ENCODE measurements at places on chromosomes 7 and 10.

- DNase-seq = no peak
Measured at GRCh38 chr7:102916881-102917280, 4.1 kb downstream of the LRRC17 start.

GRCh38 chr10:58318346-58318745 is 16.5 kb upstream of the UBE2D1 start:
- peak; percentile 9 for DNase-seq

GRCh38 chr7:107953265-107953923 is 49.6 kb downstream of the LAMB1 start:
- DNase-seq = no peak

- DNase-seq = no peak
Measured at GRCh38 chr7:50119815-50120637, 27.0 kb upstream of the ZPBP start.

GRCh38 chr10:87799860-87800259 is 18.2 kb downstream of the ATAD1 start:
- DNase-seq = no peak

DNA sequence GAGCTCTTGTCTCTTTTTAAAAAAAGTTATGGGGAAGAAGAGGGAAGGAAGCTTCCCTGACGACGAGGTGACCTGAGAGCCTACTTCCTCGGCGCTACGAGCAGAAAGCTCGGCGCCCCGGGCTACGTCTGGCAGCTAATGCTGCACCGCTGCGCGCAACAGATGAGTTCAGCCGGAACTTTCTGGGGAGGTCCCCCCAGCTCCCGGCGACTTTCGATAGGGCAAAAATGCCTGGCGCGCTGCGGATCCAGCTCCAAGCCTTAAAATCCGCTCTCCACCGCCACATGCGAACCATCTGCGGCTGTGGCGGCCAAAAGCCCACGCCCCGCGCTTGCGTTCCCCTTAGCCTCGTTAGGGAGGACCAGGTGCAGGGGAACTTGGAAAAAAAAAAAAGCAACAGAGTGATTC is 621 bp downstream of the P4HA1 start:
- no peak for DNase-seq

GRCh38 chr10:72306215-72306760 is 32.6 kb downstream of the DDIT4 start:
- DNase-seq = no peak

DNA sequence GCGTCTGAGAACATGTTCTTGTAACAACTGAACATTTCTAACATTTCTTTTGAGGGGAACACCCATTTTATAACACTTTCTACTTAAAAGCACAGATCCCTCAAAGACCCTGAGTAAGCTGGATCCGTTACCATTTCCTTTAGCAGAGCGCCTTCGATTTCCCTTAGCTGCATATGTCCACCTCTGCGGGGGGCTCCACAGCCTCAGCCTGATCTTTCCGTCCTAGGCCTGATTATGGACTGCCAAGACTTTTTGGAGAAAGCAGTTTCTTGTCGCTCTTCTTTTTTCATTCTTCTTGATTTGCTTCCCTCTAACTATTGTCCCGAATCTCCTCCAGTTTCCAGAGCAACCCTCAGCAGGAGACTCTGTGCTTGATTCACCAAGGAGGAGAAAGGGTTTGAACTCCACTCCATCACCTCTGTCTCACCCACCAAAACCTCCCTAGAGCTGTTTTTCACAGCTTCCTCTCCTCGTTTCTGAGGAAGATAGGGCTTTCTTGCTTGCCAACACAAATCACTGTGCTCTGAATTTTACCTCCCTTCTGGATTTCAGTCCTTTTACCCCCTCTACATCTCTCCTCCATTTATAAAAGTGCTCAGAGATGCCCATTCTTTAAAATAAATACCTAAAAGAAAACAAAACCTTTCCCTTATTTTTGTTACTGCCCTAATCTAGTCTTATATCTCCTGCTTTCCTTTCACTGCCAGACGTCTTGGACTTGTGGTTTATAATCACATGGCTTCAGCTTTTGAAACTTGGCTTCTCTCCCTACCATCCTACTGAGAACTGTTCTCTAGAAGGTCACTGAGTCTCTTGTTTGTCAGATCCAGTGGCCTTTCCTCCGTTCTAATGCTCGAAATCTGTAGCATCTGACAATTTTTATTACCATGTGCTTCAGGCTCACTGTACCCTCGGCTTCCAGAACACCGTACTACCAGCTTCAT is 30.5 kb upstream of the ZRANB1 start:
- DNase-seq = peak; percentile 58

DNA sequence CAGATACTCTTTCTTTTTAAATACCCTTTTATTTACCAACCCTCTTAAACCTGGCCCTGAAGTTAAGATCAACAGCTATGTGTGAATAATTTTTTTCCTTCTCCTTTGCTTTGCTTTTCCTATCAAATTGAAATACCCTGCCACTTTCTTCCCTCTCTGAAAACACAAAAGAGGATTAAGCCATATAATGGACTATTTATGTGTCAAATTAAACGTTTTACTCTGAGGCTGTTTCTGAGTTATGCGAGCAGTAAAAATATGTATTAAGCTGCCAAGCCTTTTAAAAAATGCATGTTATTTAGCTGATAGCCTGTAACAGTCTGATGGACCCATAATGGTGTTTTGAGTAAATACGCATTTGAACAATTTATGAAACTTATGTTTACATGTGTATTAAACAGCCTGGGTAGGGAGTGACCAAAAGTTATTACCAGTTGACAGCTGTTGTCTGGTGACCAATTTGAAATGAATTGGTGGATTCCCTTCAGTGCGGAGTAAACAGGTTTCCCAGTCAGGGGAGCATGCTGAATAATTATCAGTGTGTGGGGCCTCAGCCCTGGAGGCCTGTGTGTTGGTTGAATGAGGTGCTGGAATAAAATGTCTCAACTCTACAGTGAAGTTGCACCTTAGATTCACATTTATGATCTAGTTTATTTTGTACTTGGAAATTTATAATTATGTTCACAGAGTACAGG is 89.6 kb downstream of the AUTS2 start:
- DNase-seq = no peak

DNA sequence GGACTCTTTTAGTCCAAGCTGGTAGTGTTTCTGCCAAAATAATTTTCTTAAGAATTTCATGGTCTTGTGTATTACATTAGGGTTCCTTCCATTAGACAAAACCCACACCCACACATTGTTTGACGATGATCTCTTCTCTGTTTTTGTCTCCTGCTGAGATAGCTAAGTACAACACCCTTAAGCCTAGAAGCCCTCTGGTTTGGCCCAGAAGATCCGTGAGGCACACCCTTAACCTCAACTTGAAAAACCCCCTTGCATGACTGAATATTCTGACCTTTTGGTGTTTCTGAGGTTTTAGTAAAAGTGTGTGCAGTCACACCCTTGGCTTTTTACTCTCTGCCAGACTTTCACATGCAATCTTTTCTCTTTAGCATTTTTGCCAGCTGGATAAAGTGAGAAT is 29.3 kb upstream of the ERCC6 start:
- DNase-seq = peak; percentile 40

DNA sequence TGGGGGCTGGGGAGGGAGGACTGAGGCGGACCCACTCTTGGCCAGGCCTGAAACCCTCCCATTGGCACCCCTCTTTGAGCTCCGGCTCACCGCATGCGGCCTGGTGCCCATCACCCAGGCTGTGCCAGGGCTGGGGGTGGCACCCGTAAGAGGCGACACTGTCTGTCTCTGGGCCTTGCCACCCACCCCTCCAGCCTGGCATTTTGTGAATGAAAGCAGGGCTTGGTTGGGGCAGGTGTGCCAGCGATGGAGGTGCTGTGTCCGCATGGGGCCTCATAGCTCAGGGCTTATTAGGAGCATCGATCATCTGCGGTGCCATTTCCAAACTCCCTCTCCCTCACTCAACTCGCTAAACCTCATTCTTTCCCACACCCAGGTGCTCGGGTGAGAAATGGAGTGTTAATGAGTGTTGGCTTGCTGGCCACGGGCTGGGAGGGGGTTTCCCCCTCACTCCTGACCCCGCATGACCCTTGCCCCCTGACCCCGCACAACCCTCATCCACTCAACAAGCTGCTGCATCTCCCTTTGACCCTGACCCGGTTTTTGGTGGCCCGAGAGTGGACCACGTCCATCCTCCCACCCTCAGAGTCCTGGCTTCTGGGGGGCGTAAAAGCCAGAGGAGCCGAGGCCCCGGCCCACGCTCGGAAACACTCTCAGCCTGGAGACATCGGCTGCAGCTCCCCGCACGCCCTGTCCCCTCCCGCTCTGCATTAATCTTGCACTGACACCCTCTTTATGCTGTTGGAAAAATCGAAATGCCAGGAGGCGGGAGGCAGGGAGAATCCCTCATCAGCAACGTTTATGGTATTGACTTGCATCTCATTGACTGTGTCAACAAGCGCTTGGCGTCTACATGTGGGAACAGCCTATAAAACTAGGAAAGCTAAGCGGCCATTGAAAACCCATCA is 161.2 kb downstream of the DNAJB6 start:
- no peak for DNase-seq

DNA sequence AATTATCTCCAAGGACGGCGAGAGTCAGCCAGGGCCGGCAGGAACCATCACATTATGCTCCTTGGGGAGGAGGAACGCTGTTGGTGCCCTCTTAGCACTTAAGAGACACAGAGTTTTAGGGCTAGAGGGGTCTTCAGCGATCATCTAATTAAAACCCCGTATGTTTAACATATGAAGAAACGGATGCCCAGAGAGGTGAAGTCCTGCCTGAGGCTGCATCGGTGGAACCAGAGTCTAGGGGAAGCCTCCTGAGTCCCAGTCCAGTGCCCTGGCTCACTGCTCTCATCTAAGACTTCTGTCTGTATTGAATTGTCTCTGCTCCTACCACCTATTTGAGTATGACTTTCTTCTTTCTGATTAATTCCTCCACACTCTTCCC is 688 bp upstream of the ABCB4 start:
- DNase-seq = no peak

- no peak for DNase-seq
Measured at GRCh38 chr10:50614444-50615137, 9.2 kb downstream of the SGMS1 start.

DNA sequence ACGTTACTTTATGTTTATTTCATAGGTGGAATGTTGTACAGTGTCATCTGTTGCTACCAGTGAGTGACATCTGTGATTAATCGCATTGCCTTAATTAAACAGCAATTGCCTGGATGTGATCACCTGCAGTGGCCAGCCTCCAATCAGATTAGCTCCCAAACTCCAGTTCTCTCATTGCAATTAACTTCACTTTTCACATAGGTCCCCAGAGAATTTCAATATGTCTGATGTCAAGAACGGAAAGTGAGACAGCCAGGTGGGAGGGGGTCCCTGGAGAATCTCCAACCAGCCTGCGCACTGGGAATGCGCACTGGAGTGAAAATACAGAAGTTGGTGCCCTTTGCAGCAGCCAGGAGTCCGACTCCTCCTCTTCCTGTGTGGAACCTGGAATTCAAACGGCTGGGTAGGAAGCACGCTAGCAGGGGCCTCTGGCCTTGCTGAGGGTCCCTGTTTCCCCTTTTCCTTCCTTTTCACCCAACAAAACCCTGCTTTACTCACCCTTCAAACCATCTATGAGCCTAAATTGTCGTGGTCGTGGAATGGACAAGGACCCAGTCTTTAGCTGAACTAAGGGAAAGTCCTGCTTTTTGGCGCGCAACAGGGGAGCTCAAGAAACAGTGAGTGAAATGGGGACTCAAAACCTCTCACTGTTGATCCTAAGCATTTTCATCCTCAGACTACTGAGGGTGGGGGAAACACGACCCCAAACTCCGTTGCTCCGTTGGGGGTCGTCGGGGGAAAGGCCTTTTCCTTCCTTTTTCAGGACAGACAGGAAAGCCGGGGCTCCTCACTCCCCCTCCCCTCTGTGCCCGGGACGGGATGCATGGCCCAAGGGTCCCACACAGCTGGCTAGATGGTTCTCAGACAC is 1355.5 kb upstream of the LRRTM3 start:
- peak; percentile 8 for DNase-seq

DNA sequence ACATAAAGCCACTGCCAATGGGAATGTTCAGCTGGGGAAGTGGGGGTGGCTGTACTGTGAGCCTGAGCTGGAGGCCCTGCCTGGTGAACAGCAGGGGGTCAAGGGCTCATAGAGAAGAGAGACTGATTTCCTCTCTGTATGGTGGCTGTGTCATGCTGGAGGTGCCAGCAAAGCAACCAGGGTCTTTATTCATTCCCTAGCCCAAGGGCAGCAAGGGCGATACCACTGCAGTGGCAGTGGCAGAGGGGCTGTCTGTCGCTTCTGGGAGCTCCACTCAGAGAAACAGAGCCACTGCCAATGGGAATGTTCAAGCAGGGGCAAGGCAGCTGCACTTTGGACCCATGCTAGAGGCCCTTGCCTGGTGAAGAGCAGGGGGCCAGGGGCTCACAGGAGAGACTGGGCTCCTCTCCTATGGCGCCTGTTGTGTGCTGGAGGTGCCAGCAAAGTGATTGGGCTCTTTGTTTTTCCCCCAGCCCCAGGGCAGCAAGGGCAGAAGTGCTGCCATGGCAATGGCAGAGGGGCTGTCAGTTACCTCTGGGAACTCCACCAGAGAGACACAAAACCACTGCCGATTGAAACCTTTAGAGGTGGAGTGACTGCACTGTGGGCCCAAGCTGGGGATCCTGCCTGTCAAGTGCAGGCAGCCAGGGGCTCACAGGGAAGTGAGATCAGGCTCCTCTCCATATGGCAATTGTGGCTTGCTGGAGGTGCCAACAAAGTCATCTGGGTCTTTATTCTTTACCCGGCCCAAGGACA is 545.1 kb downstream of the SH2D4B start:
- DNase-seq = no peak

DNA sequence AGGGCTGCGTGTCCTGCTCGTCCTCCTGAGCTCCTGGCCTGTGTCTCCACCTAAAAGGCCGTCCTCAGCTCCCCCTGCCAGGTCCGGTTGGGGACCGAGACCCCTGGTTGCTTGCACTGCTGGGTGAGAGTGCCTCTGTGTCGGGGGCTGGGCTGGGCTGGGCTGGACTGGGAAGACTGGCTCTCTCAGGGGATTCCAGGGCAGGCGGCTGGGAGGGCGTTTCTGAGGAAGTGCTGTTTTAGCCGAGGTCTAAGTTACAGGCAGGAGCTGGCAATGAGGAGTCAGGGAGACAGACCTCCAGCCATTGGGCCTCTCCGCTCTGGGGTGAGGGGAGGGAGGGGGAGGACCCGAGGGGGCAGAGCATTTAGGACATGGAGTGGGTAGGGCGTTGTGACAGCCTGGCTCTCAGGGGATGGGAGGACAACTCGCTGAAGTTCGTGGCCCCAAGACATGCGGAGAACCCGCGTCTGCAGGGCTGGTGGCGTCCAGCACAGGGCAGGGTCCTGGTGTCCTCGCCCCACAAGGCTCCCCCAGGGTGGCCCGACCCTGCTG is 20.9 kb downstream of the FOXK1 start:
- DNase-seq = no peak

DNA sequence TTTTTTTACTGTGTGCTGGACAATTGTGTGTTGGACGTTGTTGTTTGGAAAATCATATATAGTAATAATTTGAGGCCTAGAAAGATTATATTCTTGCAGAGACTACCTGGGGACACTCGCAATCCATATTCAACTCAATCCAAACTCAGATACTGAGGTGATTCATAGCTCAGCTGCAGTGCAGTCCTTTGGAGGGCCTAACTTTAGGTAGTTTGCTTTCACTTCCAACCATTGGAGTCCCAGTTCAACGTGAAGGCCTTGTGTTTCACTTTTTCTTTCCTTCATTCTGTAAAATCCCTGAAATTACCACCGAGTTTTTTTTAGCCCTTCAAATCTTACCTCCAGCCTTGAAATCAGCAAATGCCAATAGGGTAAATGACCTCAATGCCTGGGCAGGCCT is 32.3 kb downstream of the ATRNL1 start:
- no peak for DNase-seq

GRCh38 chr10:97771055-97771891 is 526 bp downstream of the SFRP5 start:
- DNase-seq = no peak

Data from astrocyte of the cerebellum (primary cell).